Dermis lymphatic vessel endothelial cell (primary cell): ENCODE measurements at places on chromosomes 13 and 19. TPM values are rescaled to one million over a fixed set of nuclear protein-coding genes. Genes with fewer than 3 reads are reported as not detected.

The SIGLEC8 gene
- total RNA-seq: not detected in 2 replicates

The SAFB2 gene
- total RNA-seq: 24.6 and 30.2 TPM in 2 replicates

The KIRREL2 gene
- total RNA-seq: not detected in 2 replicates

The CYSLTR2 gene
- total RNA-seq: not detected in 2 replicates

The BCAM gene
- 16.8 and 21.2 TPM in 2 replicates for total RNA-seq

The SLITRK5 gene
- not detected in 2 replicates for total RNA-seq
